NCI-H69 (cell line): ENCODE measurements at places on chromosomes 7 and 10.

DNA sequence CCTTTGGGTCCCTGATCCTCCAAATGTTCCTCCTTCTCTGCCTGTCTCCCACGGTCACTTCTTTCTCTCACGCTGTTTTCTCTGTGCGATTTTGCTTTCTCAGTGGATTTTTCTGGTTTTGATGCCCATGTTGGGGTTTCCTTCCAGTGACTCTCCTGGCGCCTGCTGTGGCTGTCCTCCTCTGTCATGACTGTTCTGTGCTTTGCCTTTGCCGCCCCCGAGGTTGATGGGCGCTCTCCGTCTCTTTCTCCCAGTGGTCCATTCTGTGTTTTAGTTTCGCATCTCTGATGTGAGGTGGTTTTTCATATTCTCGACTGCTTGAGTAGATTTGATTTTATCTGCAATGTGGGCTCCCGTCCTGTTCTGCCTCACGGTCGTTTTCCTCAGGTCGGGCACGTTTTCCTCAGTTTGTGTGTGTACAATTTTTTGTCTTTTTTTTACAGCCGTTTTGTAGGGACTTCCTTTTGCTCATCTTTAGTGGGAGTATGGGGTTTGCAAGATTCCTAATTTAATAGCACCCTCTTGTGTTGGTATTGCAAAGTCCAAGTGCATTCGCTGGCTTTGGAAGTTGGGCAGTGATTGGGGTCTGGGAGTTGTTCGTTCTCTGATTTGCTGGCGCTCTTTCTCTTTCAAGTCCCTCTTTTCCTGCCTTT, 100.0 kb downstream of the INPP5A start:
- peak; percentile 22 for DNase-seq

DNA sequence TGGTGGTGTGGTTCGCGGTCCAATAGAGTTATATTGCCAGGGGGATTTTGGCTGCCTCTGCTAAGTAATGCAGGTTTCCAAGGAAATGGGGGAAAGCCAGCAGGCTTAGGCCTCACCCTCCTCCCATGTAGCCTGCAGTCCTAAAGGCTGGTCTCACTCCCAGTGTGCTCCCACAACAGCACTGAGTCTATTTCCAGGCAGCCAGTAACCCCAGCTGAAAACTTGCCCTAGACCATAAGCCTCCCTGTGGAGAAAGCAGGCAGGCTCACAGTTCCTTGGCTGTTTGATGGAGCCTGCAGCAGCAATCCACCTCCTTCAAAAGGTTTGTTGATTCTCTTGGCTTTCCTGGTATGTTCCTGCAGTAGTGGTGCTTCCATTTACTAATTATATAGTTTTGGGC, 220.0 kb upstream of the ZNF804B start:
- peak; percentile 59 for DNase-seq

- no peak for DNase-seq
Observed at GRCh38 chr7:4819560-4820404, 42.0 kb downstream of the PAPOLB start.

DNA sequence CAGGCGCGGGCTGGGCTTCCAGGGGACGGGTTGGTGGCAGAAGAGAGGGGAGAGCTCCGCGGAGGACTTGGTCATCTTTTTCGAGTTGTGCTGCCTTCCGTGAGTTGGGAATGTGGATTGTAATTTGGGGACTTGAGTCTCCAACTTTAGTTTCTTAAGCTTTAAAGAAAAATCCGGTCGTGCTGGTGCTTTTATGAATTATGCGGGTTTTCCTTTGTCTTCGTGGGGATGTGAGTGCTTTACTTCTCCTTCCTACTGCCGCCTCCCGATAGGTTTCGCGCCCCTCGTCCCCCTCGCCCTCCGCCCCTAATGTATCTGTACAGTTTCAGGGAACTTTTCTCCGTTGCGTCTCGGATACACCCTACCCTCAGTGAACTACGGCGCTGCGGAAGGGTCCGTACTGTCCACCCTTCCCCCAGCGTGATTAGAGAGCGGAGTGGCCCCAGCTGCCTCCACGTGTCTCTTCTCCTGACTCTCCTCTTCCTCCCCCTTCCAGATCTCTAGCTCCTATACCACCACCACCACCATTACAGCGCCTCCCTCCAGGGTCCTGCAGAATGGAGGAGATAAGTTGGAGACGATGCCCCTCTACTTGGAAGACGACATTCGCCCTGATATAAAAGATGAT, 649 bp downstream of the SCD start:
- DNase-seq: peak; percentile 51

DNA sequence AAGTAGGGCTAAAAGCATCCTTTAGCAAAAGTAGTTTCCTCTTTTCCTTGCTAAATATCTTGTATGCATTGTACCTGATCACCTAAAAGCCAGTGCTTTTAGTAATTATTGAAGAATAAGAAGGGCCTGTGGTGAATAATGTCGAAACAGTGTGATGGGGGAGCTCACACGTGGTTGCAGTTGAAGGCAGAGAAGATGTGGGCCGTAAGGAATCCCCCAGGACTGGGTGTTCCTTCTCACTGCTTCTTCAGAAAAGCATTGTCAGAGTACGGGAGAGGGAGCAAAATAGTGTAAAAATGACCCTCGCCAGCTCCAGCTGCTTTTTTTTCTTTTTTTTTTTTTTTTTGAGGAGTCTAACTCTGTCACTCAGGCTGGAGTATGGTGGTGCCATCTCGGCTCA, 201.1 kb downstream of the NSUN6 start:
- DNase-seq: no peak

DNA sequence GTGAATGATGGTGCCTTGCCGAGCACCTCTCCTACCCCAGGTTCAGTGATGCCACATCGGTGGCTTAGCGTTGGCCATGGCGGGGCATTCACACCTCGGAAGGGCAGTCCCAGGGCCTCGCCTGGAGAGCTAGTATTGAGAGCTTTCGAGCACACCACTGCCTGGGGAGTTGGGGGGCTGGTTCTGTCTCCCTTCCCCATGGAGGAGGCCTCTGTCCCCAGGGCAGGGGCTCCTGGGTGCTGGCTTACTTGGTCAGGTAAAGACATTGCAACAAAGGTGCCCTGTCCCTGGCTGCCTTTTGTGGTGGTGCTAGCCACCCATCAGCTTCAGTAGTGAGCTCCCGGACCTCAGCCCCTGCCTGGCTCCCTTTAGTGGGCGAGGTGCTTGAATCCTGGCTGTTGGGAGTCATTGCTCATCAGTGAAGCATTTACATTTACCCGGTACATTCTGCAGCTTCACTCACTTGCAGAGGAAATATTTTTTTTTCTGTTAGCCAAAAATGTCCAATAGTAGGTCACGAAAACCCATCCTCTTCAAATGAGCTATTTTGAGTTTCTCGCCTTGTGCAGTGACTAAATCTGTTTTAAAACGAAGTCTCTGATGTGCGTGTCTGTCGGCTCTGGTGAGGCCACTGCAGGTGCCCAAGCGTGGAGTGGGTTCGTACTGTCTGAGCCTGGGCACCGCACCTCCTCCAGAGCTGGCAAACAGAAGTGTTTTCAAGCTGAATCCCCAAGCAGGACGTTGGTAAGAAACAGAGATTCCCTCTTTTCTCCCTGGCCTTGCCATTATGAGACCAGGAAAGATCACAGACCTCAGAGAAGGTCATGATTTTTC, 95.5 kb downstream of the INPP5A start:
- no peak for DNase-seq

DNA sequence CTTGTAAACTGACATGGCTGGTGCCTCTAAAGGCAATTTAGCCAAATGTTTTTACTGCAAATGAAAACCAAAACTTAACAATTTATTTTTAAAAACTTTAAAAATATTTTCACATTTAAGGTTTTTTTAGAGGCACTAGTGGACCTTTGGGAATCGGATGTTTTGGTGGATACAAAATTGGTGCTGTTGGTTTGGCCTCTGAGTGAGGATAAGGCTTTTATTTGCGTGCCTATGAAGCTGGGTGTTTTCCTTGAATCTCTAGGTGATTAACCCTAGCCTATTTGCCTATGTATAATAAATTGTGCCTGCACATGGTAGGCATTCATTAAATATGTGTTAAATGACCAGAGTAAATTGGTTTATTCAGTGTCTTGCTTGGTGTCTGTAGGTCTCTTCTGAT, 2.9 kb upstream of the SGCE start:
- peak; percentile 81 for DNase-seq

DNA sequence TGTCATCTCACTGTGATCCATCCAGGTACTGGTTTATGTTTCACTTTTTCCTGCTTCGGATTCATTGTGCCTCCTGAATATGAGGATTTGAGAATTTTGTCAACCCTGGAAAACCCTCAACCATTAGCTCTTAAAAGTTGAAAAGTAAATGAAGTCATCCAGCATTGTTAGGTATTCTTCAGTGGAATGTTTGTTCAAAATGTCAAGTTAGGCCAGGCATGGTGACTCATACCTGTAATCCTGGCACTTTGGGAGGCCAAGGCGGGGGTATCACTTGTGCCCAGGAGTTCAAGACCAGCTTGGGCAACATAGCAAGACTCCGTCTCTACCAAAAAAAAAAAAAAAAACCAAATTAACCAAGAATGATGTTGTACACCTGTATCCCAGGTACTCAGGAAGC, 222.1 kb downstream of the NSUN6 start:
- no peak for DNase-seq

DNA sequence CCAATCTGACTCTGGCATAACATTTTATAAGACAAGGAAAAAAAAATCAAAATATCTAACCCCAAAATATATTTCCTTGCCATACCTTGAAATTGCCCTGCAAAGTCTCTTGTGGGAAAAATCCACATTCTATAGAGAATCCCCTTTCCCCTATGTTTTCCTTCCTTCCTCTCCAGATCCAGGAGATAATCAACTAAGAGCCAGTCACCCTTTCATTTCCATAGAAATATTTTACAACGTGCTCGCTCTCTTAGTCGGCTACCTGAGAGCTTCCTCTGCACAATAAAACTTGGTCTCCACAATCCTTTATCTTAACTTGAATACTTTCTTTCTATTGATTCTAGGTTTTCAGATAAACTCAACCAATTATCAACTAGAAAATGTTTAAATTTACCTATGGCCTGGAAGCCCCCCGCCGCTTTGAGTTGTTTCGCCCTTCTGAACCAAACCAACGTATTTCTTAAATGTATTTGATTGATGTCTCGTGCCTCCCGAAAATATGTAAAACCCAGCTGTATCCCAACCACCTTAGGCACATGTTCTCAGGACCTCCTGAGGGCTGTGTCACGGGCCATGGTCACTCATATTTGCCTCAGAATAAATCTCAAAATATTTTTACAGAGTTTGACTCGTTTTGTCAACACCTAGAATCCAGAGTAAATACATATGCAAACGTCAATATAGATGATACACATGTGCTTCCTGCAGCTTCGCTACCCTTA, 869 bp downstream of the PSAP start:
- no peak for DNase-seq

DNA sequence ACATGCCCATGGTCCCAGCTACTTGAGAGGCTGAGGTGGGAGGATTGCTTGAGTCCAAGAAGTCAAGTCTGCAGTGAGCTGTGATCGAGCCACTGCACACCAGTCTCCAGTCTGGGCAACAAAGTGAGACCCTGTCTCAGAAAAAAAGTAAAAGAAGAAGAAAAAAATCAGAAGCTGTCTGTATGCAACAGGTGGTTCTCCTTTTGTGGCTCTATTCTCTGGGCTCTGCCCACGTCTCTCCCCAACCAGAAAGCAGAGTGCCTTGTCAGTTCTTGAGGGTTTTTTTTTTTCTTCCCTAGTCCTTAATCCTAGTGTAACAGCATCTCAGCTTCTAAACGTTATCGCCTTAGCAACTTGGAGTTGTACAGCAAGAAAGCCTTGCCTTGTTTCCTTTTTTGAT, 89.5 kb downstream of the PRKCQ start:
- no peak for DNase-seq

GRCh38 chr10:12720217-12720981, 281.1 kb downstream of the CCDC3 start:
- DNase-seq: peak; percentile 85

DNA sequence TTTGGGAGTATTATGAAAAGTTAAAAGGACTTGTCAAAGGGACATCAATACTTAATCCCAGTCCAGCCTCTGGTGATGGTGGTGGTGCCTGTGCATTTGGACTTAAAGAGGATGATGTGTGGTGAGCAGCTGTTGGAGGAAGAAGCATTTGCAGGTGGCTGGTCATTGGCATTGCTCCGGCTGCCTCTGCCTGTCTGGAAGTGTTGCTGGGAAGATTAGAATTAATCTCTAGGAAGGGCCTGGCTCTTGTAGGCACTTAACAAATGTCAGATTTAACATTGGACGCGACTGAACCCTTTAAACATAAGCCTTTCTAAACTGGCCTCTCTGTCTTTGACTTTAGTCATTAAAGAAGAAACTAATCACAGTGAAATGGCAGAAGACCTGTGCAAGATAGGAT, 58.8 kb downstream of the FIGNL1 start:
- no peak for DNase-seq

DNA sequence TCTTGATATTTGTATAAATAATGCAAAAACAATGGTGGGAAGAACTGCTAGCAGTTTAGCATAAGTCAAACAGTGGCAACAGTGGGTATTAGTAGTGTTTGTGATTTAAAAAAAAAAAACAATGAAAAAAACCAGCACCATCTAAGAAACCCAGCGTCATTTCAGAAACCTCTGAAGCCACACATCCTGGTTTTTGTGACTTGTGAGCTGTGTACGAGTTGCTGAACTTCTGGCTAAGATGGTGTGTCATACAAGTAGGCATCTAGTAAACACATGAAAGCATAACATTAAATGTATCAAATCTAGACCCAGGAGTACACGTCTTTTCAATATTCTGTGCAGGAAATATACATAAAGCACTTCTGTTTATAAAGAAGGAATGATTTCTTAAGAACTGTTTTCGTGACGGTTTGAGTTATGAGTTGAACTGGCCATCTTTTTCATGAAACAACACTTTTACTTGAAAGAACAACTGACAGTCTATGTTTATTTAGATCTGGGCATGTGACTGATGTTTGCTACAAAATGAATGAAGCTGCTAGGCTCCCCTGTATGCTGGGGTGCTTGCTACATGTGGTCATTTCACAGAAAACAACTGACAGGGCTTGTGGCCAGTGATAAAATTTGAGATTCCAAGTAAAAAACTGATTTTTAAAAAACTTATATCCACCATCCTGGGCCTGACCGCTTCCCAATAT, 143.5 kb downstream of the PIP4K2A start:
- DNase-seq: no peak

DNA sequence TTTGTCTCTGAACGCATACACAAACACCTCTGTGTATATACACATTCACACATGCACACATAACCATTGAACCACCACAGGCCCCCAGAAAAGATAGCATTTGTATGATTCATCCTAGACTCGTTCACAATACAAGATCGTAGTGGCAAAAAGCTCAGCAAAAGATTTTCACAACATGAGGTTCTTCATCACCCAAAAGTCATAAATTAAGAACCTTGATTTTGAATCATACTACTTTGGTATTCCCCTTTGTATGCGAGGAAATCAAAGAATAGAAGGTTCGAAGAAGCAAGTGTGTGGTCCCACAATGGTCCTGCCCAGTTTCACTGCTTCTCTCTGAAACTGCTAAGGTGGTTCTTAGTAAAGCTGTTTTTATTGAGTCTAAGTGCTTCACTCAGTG, 200.7 kb downstream of the CELF2 start:
- DNase-seq: no peak

GRCh38 chr7:42338231-42338915, 101.4 kb upstream of the GLI3 start:
- DNase-seq: no peak

DNA sequence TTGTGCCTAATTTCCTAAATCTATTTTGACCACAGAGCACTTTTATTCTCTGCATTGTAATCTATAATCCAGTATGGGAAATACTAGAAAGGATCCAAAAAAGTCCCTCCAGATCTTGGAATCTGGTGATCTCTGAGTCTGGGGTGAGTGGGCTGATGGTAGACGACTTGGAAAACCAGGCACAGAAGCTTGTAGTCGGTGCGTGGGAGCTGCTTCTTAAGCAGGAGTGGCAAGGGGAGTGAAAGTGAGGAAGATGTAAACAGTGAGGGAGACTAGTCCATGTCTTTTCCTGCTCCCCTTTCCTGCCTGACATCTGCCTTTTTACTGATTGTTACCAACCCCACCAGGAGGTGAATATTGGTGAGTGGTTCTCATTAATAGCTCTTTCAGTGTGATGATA, 6.8 kb downstream of the AUTS2 start:
- DNase-seq: peak; percentile 54
